ENCODE measurements at places on chromosomes 11 and 22.

DNA sequence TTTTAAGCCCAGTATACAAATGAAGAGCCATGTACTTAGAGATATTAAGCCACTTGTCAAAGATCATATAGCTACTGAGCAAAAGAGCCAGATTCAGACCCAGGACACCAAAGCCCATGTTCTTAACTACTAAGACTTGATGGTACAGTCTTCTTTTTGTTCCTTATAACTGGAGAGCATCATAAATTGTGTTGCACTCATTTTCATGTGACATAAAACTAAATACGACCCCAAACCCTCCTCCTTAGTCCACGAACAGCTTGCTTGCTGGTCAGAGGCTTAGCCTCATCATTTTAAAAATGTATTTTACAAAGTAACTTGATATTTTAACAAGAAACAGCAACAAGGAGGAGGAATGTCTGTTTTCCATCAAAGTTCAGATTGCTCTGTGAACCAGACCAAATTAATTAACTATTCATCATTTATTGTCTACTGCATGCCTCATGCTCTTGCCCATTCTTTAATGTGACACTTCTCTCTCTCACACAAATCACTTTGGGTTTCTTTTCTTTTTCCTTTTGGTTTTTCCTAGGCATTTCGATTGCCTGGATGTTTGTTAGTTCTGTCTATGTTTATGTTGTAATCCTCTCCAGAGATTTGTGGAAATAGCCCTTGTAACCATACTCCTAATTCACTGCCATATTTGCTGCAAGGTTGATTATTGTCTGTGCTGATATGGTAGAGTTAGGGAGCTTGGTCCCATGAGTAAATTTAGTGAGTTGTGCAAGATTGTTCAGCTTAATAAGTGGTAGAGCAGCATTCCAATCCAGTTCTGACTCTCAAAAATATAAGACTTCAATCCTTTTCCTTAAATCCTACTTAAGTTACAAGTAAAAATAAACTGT is 8.4 kb upstream of the ARHGAP20 start:
- no peak for DNase-seq

GRCh38 chr11:67271541-67272284 is 5.4 kb downstream of the GRK2 start:
- no peak for DNase-seq

DNA sequence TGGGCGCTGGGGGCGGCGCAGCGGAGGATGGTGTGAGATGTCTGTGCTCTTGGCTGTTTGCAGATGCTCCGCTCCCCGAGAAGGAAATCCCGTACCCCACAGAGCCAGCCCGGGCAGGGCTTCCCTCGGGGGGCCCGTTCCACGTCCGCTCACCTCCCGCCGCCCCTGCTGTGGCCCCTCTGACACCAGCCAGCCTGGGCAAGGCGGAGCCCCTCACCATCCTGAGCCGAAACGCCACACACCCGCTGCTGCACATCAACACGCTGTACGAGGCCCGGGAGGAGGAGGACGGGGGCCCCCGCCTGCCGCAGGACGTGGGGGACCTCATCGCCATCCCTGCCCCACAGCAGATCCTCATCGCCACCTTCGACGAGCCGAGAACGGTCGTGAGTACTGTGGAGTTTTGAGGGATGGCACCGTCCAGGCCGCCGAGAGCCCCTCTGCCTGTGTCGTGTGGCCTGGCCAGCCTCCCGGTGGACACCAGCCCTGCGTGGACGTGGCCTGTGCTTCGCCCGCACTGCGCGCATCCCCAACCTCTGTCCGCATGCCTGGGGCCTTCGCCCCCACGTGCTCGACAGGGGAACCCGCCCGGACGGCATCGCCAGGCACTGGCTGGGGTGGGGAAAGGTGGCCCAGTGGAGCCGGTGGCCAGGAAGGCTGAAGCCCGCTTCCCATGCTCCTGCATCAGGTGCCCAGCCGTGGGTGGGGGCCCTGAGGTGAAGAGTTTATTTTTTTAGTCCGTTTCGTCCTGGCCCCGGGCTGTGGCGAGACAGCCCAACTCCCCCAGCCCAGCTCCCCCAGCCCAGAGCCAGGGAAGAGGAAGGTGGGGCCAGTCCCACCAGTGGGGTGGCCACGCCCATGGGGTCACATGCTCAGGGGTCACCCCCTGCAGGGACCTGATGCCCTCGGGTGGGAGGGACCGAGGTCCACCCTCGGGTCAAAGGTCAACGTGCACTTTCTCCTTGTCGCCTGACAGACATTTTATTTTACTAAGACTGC is 6.5 kb upstream of the TRABD start:
- DNase-seq, result peak; percentile 17

- no peak for DNase-seq
Observed at GRCh38 chr11:19191530-19192169, 10.1 kb downstream of the CSRP3 start.

DNA sequence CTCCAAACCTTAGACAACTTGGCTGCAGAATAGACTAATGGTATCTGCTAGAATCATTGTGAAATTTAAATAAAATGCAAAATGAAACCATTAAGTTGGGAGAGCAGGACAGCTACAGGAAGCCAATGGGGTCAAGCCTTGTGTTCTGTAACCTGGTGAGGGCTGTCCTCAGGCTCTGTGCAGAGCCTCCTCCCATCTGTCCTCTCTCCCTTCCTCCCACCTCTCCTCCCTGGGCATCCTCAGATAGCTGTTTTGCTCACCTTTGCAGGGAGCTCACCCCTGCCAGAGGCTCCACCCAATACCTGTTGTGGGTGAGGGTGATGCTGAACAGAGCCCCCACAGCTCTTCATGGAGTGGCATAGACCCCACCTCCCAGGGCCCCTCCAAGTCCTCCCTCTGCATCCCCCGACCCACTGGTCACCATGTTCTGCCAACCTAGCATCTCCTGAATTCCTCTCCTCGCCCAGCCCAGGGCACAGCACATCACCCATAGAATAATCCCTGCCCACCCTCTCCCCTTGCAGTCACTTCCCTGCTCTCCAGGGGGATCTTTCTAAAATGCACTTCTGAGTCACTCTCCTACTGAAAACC is 100.3 kb downstream of the PDE2A start:
- no peak for DNase-seq

- no peak for DNase-seq
Observed at GRCh38 chr11:117761993-117762392, 35.0 kb downstream of the DSCAML1 start.

GRCh38 chr22:33354928-33355327 is 296.7 kb upstream of the SYN3 start:
- no peak for DNase-seq

All from frontal cortex (tissue), 4 donors.